Right lobe of liver (tissue), 6 donors: ENCODE measurements at places on chromosomes 13 and 19.
A peak's percentile ranks its signal among the peaks of the same experiment; 100 is the strongest.

DNA sequence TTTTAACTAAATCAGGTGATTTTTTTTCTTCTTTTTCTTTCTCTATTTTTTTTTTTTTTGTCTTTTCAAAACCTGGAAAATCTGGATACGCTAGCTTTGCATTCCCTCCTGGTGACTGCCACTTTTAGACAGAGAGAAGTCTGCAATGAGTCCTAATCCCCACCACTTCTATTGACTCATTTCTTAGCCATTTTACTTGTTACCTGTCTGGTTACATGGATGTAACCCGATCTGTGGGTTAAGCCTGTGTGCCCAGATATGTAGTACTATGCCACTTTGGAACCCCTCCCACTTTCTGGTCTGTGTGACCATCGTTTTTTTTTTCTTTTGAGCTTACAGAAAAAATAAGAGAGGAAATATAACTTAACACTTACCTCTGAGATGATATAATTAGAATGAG, 817.8 kb upstream of the PCDH9 start:
- no peak overlapping the region for H3K4me3 ChIP-seq
- H3K36me3 ChIP-seq, result no peaks in the 10 kb centered on the region
- no peak overlapping the region for H3K27ac ChIP-seq
- DNase-seq, result no peak

- H3K27ac ChIP-seq, result no peak overlapping the region
- no peaks in the 10 kb centered on the region for H3K27me3 ChIP-seq
- H3K36me3 ChIP-seq, result no peaks in the 10 kb centered on the region
- peaks cover 5% of the 10 kb centered on the region for H3K4me1 ChIP-seq
- no peak overlapping the region for H3K4me3 ChIP-seq
- DNase-seq, result no peak
These were observed 2.2 kb downstream of the FLT3LG start for GRCh38 chr19:49475995-49476880.

- H3K4me1 ChIP-seq, result no peaks in the 10 kb centered on the region
- H3K4me3 ChIP-seq, result no peak overlapping the region
- no peak overlapping the region for H3K27ac ChIP-seq
- H3K36me3 ChIP-seq, result no peaks in the 10 kb centered on the region
- no peak for DNase-seq
- H3K27me3 ChIP-seq, result no peaks in the 10 kb centered on the region
These were observed 327.3 kb downstream of the ATP8A2 start for GRCh38 chr13:25699056-25699455.

DNA sequence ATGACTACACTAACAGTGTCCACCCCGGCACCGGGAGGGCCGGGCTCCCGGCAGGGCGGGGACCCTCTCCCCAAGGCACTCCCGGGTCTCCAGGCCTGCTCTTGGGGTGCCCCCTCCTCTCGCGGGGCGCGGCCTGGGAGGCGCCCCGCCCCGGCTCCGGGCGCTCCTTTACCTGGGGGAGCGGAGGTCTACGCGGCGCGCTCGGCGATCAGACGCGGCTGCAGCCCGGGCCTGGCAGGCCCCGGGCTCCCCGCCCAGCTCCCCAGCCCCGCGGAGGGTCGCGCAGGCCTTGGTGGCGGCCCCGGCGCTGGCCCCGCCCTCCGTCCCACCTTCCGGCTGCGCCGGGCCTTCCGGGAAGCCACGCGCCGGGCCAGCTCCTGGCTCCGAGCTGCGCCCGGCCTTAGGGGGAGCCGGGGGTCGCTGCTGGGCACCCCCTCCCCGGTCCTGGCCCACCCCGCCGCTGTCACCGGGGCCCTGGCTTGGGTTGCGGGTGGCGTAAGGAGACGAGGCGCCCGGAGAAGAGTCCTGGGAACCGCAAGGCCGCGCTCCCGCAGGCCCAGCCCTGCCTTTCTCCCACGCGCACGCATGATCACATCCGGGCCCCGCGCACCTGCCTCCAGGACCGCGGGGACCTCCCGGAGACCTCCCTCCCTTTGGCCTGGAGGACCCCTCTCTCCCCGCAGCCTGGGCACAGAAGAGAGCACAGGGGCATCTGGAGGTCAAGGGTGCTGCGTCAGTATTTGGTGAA, at the start of gene C19orf12:
C19orf12 (minus strand) TSS at position 309 of the 748 bp plus-strand sequence. CDS start 6,848 bp downstream, outside the sequence.
- peak; percentile 75 for DNase-seq
- peak within 1 kb of the TSS; percentile 97 for H3K4me3 ChIP-seq
- no peaks in the 10 kb centered on the region for H3K27me3 ChIP-seq
- peak within 1 kb of the TSS; percentile 89 for H3K27ac ChIP-seq
- H3K4me1 ChIP-seq, result no peaks in the 10 kb centered on the region

GRCh38 chr19:11848200-11848593, 329 bp upstream of the ZNF439 start:
- no peak overlapping the region for H3K27ac ChIP-seq
- no peak for DNase-seq
- H3K36me3 ChIP-seq, result no peaks in the 10 kb centered on the region
- H3K4me1 ChIP-seq, result no peaks in the 10 kb centered on the region
